IPS DF 6.9 (cell line): ENCODE measurements at places on chromosomes 5 and 9.

- no peak for DNase-seq
Observed at GRCh38 chr5:93221-93980, 1.4 kb downstream of the PLEKHG4B start.

- DNase-seq: no peak
Observed at GRCh38 chr5:60886158-60886557, 42.1 kb upstream of the ELOVL7 start.

DNA sequence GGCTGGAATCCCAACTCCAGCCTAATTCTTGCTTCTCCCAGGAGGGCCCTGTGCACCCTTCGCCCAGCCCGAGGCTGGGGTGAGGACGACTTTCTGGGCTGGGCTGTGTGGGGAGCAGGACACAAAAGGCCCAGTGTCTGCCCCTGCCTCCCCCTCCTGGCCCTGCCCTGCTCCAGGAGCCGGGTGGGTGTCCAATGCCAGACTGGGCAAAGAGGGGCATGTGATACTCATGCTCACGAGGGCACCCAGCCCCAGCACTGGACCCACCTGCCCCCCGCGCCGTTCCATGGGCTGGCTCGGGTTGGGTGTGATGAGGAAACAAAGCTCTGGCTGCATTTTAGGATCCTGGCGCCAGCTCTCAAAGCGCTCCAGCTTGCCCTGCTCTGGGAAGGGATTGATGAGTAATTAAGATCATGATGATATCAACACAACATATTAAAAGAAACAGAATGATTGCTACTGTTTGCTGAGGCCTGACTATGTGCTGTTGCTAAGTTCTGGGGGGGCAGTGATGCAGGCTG lies 30.7 kb downstream of the LHX2 start:
- DNase-seq: no peak

- no peak for DNase-seq
Observed at GRCh38 chr5:10524376-10525123, 39.3 kb upstream of the ANKRD33B start.

- no peak for DNase-seq
Observed at GRCh38 chr5:80576383-80576782, 6.3 kb upstream of the ANKRD34B start.

DNA sequence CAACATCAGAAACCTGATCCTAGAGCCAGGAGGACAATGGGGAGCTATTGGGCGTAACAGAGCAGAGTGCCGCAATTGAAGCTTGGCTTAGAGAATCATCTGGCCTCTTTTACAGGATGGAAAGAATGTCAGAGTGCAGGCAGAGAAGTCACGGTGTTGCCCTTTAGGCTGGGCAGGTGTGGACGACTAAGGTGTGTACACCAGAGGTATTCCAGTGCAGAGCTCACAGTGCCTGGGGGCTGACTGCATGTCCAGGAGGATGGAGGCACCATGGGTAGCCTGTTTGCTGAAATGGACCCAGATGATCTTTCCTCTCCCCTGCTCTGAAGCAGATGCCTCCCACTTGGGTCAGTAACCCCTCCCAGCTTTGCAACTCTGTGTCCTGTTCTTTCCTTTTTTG lies 48.9 kb upstream of the TBC1D2 start:
- no peak for DNase-seq

DNA sequence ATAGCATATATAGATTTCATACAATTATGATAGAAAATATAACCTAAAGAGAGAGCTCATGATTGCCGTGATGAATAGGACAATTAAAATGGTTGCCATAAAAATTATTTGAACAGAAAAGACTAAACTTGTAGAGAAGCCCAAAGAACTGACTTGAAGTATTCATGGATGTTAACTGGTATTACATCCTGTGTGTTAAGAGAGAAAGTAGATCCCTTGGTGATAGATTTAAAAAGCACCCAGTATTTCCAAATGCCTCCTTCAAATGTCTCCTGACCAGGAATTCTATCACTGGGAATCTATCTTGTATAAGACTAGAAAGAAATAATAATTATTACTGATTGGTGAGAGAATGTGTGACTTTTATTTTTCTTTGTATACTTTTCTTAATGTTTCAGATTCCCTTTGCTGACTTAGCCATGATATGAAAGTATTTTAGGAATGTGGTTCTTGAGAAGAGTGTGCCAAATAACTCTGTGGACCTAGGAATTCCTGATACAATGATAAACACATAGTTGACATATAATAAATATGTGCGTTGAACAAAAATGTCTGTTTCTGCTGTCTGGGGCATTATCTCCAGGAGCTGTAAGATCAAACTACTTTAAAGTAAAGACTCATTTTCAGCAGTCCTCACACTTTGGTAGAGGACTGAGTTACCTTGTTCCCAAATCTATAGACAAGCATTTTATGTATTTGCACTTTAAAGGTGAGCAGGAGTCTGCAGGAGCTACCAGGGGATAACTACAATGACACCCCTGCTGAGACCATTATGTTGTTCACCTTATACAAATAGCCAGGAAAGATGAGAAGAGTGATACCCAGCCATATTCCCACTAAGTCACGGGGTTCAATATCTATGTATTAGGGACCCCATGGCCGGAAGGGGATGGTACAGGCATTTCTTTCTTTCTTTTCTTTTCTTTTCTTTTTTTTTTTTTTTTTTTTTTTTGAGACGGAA lies 211.1 kb upstream of the TLE4 start:
- peak; percentile 37 for DNase-seq

- DNase-seq: no peak
Observed at GRCh38 chr5:2039180-2039531, 156.4 kb upstream of the IRX4 start.

DNA sequence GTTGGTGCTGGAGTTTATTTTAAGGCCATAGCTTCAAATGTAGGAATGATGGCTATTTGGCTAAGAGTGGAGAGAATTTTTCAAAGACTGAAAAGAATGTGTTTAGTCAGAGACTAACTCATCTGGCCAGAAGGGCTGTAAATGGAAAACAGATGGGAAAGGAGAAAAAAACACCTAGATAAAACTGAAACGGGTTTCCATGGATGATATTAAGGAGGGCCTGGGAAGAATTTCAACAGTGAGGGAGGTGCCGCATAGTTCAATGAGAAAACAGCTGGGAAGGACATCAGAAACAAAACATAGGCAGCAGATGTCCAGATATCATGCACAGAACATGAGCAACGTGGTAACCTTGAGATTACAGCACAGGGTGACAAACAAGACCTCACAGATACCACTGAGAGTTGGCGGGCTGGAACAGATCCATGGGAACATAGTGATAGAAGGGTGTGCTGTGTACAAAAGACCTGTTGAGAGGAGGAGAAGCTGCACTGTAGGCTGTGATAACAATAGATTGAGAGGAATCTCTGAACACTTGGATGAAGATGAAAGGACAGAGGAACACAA lies 31.2 kb upstream of the RAD23B start:
- DNase-seq: no peak

- no peak for DNase-seq
Observed at GRCh38 chr5:177131352-177132135, 2.0 kb upstream of the NSD1 start.

DNA sequence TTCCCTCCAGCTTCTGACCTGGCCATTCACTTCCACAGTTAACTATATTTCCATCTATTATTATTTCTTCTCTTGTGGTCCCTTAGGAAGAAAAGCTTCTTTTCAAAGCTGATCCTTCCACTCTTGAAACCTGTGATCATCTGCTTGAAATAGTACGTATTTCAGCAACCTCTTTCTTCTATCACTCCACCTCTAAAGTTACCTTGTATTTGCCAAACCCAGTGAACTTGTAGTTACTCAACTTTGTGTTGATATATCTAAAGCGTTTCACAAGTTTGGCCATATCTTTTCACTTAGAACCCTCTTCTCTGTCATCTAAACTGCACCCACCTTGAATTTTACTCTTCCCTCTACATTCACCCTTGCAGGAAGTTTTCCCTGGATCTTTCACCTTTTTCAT lies 173.8 kb upstream of the RAD23B start:
- DNase-seq: no peak

DNA sequence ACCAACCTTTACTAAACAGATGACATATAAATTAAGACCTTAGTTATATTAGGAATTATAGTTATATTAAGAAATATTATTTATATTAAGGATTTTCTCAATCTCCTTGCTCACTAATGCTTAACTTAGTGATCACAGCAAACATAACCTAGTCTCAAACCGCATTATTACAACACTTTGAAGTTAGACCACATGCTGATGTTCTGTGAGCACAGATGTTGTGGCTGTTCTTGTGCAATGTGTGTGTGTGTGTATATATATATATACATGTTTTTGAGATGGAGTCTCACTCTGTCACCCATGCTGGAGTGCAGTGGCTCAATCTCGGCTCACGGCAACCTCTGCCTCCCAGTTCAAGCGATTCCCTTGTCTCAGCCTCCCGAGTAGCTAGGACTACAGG lies 20.5 kb downstream of the ELP1 start:
- DNase-seq: no peak

- no peak for DNase-seq
Observed at GRCh38 chr5:148968311-148968710, 94.6 kb downstream of the SH3TC2 start.

- DNase-seq: no peak
Observed at GRCh38 chr5:135999406-136000139, 29.2 kb upstream of the TGFBI start.

DNA sequence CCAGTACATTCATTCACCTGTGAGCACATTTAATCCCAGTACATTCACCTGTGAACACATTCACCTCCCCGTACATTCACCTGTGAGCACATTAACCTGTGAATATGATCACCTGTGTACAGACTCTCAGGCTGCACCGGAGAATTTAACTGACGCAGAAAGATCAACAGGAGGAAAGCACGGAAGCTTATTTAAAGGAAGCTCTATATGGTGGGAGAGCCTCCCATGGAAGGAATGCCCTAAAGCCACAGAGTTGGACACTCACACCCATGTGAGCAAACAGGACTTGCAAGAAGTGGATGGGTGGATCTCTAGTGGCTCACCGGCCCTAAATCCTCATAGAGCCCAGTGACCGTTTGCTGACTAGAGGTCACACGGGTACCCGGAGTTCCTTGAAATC lies 38.2 kb downstream of the TRIP13 start:
- no peak for DNase-seq

GRCh38 chr5:14187660-14188059 lies 44.5 kb downstream of the TRIO start:
- no peak for DNase-seq

GRCh38 chr9:120970244-120970643 lies 43.6 kb upstream of the TRAF1 start:
- DNase-seq: no peak

- DNase-seq: no peak
Observed at GRCh38 chr5:34511481-34511880, 144.6 kb upstream of the RAI14 start.

DNA sequence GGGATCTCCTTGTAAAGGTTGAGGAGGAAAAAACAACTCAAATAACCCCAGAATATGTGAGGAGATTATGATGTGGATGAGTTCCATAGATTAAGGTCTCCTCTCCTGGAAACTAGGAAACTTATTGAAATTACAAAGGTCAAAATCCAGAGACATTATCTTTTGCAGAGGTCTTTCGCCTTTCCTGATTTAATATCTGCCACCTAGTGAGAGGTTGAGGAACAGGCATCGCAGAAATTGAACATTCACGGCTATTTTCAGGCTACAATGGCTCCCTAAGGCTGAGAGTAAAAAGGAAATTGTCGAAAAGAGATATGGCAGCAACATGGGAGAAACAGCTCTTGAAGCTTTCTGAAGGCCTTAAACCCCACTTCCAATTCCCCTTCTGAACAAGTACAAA lies 127.5 kb upstream of the PLCXD3 start:
- no peak for DNase-seq

- DNase-seq: no peak
Observed at GRCh38 chr9:128190516-128191405, 611 bp downstream of the CIZ1 start.

DNA sequence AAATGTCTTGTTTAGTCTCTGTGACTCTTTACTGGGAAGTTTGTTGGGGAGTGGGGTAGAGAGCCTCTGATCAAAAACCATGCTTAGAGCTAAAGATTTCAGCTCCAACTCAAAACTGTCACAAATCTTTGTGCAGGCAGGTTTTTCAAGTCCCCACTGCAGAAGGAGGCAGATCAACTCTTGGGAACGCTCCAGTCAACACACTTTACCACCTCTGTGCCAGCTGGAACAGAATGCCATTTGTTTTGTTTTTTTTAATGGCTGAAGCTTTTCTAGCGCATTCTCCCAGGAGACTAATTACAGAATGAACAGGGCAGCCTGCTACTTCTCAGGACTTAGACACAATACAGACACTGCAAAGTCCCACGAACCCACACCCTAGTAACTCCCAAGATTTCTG lies 17.9 kb upstream of the LHX6 start:
- no peak for DNase-seq

- no peak for DNase-seq
Observed at GRCh38 chr9:92520837-92521236, 15.0 kb downstream of the ECM2 start.

GRCh38 chr9:92324889-92325268 lies 271 bp downstream of the NOL8 start:
- DNase-seq: no peak

- DNase-seq: no peak
Observed at GRCh38 chr5:124825983-124826337, 79.5 kb upstream of the ZNF608 start.

- no peak for DNase-seq
Observed at GRCh38 chr5:121288781-121289180, 562.9 kb upstream of the FTMT start.

GRCh38 chr9:120890320-120891244 lies 13.6 kb upstream of the PHF19 start:
- DNase-seq: no peak

- peak; percentile 25 for DNase-seq
Observed at GRCh38 chr5:71922584-71923106, 184.6 kb upstream of the MAP1B start.

- DNase-seq: no peak
Observed at GRCh38 chr9:127912296-127912695, 4.5 kb downstream of the ST6GALNAC4 start.

DNA sequence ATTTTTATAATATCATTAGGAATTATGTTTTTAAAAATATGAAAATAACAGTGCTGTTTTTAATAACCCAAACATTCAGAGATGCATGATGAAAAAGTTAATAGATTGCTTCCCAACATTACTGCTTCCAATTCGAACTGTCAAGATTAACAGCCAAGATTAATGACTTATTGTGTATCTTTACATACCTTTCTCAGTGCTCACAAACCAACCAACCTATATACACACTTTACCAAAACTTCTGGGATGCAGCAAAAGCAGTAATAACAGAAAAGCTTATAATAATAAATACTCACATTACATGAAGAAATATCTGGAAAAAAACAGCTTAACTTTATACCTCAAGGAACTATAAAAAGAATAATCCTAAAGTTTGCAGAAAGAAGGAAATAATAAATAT lies 82.1 kb downstream of the TMEM232 start:
- DNase-seq: no peak
